GM03348 (cell line): ENCODE measurements at places on chromosomes 5 and 9.

GRCh38 chr5:65100911-65101631, 332.3 kb downstream of the CWC27 start:
- peak; percentile 84 for DNase-seq

DNA sequence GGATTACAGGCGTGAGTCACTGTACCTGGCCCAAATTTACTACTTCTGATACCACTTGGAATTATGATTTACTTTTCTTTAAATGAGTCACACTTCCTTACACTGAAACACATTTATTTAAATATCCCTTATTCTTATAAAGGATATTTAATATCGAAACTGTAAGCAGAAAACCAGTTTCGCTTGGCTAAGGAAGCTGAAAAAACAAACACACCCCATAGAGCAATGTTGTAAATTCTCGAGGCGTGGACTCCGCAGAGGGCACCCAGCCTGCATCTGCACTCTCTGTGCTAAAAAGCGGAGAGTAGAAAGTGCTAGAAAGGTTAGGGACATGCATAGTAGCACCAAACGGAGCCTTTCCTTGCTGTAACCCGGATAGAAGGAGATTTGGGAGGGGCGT, 86.5 kb downstream of the HMCN2 start:
- DNase-seq, result no peak

DNA sequence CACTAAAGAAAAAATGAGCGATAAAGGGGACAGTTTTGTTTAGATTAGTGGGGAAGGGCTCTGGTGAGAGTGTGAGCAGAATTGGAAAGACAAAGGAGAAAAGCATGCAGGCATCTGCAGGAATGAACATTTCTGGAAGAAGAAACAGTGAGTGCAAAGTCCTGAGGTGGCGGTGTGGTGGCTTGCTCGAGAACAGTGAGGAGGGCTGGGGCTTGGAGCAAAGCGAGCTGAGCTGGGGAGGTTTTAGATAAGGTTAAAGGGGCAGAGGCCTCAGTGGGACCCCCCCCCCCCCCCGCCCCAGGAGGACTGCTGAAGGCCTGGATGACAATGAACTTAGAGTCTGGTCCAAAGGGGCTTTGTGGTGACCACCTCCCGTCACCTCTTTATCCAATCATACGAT, 202.7 kb upstream of the MVB12B start:
- peak; percentile 2 for DNase-seq

DNA sequence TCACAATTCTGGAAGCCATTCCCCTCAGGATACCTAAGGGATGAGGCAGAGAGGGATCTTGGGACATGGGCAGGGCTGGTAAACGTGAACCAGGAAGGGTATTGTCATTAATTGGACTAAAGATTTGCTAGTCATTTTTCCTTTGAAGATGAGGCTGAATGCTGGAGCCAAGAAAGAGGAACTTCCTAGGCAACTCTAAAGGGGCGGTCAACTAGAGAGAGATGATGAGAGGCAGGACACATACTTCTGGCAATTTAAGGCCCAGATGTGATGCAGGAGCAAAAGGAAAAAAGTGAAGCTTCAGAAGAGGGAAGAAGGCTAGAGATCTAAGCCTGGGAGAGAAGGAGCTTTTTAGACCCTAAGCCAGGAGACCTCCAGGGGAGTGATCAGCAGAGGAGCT, 5.6 kb downstream of the GBA2 start:
- DNase-seq, result no peak

DNA sequence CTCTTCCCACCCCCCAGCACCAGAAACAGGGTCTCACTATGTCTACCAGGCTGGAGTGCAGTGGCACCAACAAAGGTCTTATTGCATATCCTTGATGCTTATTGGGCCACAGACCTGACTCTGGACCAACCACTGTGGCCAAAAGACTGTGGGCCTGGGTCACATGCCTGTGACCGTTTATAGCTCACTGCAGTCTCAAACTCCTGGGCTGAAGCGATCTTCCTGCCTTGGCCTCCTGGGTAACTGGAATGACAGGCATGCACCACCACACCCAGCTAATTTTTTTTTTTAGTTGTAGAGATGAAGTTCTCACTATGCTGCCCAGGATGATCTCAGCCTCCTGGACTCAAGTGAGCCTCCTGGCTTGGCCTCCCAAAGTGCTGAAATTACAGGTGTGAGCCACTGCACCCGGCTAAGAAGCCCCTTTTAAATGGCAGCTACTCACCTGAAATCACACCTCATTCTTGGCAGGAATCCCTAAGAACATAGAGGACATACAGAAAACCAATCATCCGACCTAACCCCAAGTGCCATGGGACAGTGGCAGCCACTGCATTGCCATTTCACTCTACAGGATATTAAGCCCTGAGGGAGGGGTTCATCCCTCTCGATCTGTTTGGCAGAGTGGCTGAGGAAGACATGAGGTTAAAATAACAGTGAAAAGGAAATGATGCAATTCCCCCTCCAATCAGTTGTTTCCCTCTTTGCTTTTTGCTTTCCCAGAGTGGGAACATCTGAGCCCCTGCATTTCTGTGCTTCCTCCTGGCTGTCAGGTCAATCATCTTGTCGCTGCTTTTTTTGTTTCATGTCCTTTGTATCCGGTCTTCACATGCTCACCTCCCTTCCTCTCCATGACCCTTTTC, 74.6 kb downstream of the LRRC70 start:
- DNase-seq, result no peak
